Naive thymus-derived CD8-positive, alpha-beta T cell (primary cell): ENCODE measurements at places on chromosomes 7 and 10. TPM values are rescaled to one million over a fixed set of nuclear protein-coding genes. Genes with fewer than 3 reads are reported as not detected.

DNA sequence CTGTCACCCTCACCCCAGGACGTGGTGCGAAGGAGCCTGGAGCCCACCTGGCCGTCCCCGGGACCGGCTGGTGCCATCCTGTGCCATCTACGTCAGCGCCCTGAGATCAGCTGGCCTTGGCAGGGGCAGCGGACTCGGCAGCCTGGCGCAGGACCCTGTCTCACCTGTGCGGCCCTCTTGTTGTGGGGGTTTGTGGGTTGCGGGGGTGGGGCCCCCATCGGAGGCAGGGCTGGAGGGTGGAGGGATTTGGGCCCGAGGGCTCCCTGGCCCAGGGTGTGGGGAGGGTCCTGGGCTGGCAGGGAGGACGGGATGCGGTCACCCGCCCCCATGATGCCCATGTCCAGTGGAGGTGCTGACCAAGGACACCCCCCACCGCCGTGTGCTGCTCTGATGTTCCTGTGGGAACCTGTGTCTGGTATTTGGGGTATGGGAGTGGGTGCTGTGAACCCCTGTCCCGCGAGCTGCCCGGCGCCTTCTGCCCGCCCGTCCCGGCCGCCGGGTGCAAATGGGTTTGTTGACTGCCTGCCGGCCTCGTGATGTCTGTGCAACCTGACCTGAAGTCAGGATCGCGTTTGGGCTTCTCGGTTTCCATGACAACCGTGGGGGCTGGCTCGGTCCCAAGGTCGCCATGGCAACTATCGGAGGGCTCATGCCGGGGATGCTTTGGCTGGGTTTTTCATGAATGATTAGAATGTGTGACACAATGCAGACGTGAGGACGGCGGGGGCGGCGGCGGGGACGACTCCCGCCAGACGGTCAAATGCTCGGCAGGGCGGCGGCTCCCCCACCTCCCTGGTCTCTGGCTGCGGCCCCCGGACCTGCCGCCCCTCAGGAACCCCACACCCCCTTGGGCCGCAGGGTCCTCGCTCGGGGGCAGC is 7.3 kb downstream of the MAFK start:
- no peak for DNase-seq
- no peaks in the 10 kb centered on the region for H3K27me3 ChIP-seq

DNA sequence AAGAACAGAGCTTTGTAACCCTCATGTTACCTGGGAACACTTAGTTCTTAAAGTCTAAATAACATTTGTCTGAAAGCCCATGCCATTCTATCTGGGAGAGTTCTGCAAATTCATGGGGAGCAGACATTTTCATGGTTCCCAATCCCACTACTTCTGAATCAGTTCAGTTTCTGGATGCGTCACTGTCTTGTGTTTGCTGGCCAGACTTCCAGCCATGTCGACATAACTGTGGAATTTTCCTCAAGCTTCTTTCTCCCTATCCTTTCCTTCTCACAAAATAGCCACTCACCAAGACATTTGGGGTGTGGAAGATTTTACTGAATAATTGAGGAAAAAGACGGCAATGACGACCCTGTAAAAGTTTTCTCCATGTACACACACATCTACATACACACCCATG is 272.5 kb downstream of the NEBL start:
- no peaks in the 10 kb centered on the region for H3K27me3 ChIP-seq
- no peak overlapping the region for H3K27ac ChIP-seq
- H3K36me3 ChIP-seq, result no peaks in the 10 kb centered on the region
- H3K4me3 ChIP-seq, result no peak overlapping the region
- no peaks in the 10 kb centered on the region for H3K4me1 ChIP-seq
- DNase-seq, result no peak

DNA sequence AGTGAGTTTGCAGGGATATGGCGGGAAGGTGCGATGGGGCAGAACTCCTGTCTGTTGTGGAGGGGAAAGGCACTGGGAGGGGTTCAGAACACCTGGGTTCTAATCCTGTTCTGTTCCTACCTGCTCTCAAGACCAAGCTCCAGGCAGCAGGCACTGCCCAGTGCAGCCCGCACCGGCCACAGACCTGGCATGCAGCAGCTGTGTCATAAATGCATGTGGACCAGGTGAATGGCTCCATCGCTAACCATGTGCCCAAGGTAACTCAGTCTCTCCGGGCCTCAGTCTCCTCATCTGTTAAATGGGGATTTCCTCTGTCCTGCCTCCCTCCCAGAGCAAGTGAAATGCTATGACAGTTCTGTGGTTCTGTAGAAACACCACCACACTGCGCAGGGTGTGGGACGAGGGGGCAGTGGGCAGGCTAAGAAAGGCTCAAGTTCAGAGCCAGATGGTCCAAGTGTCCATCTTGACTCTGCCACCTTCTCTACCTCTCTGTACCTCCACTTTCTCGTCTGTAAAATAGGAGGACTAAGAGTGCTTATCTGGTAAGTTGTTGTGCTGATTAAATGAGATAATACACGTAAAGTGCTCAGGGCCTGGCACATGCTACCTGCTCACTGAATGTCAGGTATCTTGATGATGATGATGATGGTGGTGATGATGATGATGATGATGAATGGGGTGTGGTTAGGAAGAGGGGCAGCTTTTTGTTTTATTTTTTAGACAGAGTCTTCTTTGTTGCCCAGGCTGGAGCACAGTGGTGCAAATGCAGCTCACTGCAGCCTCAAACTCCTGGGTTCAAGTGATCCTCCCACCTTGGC is 22.9 kb downstream of the ATP6V1F start:
- H3K4me3 ChIP-seq, result no peak overlapping the region
- H3K27me3 ChIP-seq, result peaks cover 6% of the 10 kb centered on the region
- H3K4me1 ChIP-seq, result peaks cover 3% of the 10 kb centered on the region
- H3K36me3 ChIP-seq, result no peaks in the 10 kb centered on the region

- no peaks in the 10 kb centered on the region for H3K36me3 ChIP-seq
- H3K27ac ChIP-seq, result peak overlapping the region; percentile 98
- H3K4me3 ChIP-seq, result peak overlapping the region; percentile 53
- DNase-seq, result no peak
- H3K4me1 ChIP-seq, result peaks cover 98% of the 10 kb centered on the region
- H3K27me3 ChIP-seq, result no peaks in the 10 kb centered on the region
Observed at GRCh38 chr7:50270531-50271018, 33.9 kb upstream of the IKZF1 start.

The GRM8 gene
- not detected for total RNA-seq

- H3K4me3 ChIP-seq, result peak overlapping the region; percentile 85
- H3K27ac ChIP-seq, result no peak overlapping the region
- H3K36me3 ChIP-seq, result no peaks in the 10 kb centered on the region
- H3K27me3 ChIP-seq, result peaks cover 42% of the 10 kb centered on the region
- peaks cover 20% of the 10 kb centered on the region for H3K4me1 ChIP-seq
- DNase-seq, result peak; percentile 13
Observed at GRCh38 chr7:26398756-26399509, 107.3 kb downstream of the SNX10 start.

- no peaks in the 10 kb centered on the region for H3K4me1 ChIP-seq
- H3K27me3 ChIP-seq, result no peaks in the 10 kb centered on the region
- no peaks in the 10 kb centered on the region for H3K36me3 ChIP-seq
- no peak overlapping the region for H3K27ac ChIP-seq
- DNase-seq, result no peak
- H3K4me3 ChIP-seq, result no peak overlapping the region
Observed at GRCh38 chr7:90752051-90752450, 155.9 kb downstream of the CDK14 start.

- no peaks in the 10 kb centered on the region for H3K4me1 ChIP-seq
- H3K27ac ChIP-seq, result no peak overlapping the region
- H3K36me3 ChIP-seq, result no peaks in the 10 kb centered on the region
- peaks cover 2% of the 10 kb centered on the region for H3K27me3 ChIP-seq
Observed at GRCh38 chr10:58068809-58069208, 198.9 kb downstream of the IPMK start.

The CRTAC1 gene
- not detected for total RNA-seq

The EIF3B gene
- total RNA-seq, result 153 TPM

GRCh38 chr10:88370713-88371112 is 212.4 kb downstream of the RNLS start:
- no peak overlapping the region for H3K27ac ChIP-seq
- peaks cover 9% of the 10 kb centered on the region for H3K36me3 ChIP-seq
- no peak overlapping the region for H3K4me3 ChIP-seq

- H3K4me1 ChIP-seq, result peaks cover 77% of the 10 kb centered on the region
- H3K36me3 ChIP-seq, result peaks cover 4% of the 10 kb centered on the region
- no peak for DNase-seq
- H3K4me3 ChIP-seq, result peak overlapping the region; percentile 30
- H3K27ac ChIP-seq, result peak overlapping the region; percentile 72
- H3K27me3 ChIP-seq, result no peaks in the 10 kb centered on the region
Observed at GRCh38 chr10:104318810-104319741, 19.2 kb downstream of the ITPRIP start.

DNA sequence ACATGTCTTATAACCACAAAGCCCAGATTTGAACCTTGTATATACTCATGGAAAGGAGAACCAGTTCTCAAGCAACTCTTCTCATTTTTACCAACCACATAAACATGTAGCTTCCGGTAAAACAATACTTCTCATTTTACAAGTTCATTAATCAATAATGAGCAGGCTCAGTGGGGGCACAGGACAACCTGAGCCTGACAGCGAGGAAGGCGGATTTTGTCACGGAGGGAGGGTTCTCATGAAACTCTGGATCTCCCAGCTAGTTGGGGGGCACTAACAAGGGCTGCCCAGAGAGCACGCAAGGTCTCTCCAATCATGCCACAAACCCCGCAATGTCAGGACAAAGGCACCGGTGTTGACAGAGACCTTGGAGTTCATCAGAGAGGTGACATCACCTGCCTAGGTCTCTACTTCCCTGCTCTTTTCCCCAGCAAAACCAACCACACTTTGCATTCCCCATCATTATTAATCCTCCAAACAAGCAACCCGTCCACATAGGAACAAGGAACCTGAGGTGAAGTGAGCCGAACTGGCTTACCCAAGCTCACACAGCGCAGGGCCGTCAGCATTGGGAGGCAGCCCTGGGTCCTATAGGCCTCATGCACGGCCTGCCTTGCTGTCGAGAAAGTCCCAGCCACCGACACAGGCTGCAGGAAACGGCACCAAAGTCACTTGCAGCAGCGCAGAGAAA is 192.1 kb upstream of the KLF14 start:
- H3K4me3 ChIP-seq, result peak overlapping the region; percentile 33
- H3K36me3 ChIP-seq, result peaks cover 39% of the 10 kb centered on the region
- no peaks in the 10 kb centered on the region for H3K27me3 ChIP-seq

DNA sequence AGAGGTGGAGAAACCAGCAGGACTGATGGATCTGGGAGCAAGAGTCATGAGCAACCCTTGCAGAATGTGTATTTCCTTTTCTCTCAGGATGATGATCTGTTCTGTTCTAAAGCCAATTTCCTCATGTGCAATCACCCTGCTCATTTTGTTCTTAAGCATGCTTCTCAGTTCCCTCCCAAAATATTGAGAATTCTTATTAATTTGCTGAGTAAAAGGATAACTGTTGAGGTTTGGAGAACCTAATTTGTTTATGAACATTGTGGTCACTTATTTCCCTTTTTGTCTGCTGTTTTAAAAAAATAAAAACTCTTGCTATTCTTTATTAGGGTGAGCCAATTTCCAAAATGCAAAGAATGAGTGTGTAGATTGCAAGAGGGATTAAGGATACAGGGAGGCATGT is 106.8 kb downstream of the APBB1IP start:
- peaks cover 19% of the 10 kb centered on the region for H3K4me1 ChIP-seq
- peak overlapping the region; percentile 89 for H3K27ac ChIP-seq
- H3K36me3 ChIP-seq, result peaks cover 59% of the 10 kb centered on the region

DNA sequence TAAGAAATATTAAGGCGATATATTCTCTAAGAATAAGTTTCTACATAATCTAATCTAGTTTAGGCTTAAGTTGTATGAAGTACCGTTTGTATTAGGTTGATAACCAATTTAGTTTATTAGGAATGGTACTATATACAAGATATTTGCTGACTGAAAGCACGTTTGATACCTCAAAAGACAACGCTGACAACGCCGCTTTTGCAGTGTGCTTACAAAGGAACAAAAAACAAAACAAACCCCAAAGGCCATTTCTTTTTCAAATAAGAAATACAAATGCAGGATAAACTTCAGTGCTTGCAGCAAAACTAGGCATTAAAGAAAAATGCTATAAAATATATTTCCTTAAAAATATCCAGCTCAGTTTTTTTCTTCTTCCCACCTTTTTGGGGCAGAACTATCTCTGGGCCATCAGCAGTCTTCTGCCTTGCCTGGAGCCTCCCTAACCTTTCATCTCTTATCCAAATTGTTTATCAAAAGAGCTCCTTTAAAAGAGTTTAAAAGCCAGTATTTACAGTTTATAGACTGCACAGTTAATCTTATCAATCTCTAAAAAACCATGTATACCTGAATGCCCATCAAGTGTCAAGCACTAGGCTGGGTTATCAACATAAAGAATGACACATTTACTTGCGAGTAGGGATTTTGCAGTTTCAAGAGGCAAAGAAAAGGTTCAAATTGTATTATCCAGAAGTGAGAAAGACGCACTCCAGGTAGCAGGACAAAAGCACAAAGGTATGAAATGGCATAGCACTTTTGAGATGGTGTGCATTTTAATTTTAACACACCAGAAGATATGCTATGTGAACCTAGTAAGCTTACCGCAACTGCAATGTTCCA is 4.1 kb upstream of the KMT2E start:
- H3K4me1 ChIP-seq, result peaks cover 58% of the 10 kb centered on the region
- peak overlapping the region; percentile 100 for H3K27ac ChIP-seq
- peak overlapping the region; percentile 98 for H3K4me3 ChIP-seq

- peaks cover 8% of the 10 kb centered on the region for H3K36me3 ChIP-seq
- no peak overlapping the region for H3K27ac ChIP-seq
- no peaks in the 10 kb centered on the region for H3K27me3 ChIP-seq
- no peak for DNase-seq
- H3K4me1 ChIP-seq, result no peaks in the 10 kb centered on the region
Observed at GRCh38 chr10:124010024-124010423, 83.4 kb downstream of the CHST15 start.

DNA sequence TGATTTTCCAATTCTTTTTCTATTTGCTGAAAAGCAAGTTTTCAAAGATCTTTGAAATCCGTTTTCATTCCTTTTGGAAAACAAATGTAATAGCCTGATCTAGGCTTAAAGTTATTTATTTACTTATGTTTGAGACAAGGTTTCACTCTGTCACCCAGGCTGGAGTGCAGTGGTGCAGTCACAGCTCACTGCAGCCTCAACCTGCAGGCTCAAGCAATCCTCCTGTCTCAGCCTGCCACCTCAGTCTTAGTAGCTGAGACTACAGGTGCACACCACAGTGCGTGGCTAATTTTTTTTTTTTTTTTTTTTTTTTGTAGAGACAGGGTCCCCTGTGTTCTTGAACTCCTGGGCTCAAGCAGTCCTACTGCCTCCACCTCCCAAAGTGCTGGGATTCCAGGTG is 4.6 kb downstream of the ST7 start:
- H3K27ac ChIP-seq, result no peak overlapping the region
- H3K4me1 ChIP-seq, result peaks cover 29% of the 10 kb centered on the region
- H3K4me3 ChIP-seq, result no peak overlapping the region
- no peak for DNase-seq
- no peaks in the 10 kb centered on the region for H3K36me3 ChIP-seq

The LRRC18 gene
- not detected for total RNA-seq

DNA sequence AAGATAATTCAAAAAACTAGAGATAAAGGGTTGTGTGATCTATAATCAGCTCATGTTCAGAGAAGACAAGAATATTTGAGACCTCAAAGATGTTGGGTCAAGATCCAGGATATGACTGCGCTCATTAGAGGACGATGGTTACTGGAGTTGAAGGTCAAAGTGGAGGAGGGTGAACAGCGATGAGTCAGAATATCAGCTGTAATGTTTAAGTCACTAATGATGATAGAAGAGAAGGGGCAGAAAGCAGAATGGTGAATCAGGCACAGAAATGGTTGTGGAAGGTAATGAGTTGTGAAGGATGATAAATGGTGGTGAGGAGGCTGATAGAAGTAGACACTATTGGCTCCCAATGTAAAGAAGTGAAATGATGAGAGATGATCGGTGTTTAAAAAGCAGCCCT is 540.3 kb downstream of the INHBA start:
- no peaks in the 10 kb centered on the region for H3K36me3 ChIP-seq
- H3K4me3 ChIP-seq, result no peak overlapping the region
- no peaks in the 10 kb centered on the region for H3K27me3 ChIP-seq
- no peak for DNase-seq
